ENCODE measurements at places on chromosomes 16 and 17.

DNA sequence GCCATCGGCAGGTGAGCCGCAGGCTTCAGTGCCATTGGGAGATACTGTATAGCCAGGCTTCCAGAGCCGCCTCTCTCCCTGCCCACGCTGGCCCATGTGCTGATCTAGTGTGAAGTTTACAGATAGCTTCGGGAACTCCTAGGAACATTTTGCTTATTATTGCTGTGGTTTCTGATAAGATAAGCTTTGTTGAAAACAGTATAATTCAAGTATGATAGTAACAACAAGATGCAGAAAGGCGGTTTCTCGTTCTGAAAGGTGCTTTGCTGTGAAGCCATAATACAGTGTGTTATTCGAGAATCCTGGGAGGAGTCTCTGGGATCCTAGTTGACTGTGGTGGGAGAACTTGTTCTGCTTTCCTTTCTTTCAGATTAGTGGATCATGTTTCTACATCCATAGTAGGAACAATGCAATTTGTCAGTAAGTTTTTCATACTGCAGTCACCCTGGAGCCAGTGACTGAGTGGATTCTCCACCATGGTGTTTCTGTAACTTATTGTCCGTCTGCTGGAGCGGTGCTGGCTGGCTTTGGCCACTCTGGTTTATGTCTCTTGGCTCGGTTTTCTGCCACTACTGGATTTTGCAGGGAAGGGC lies 31.5 kb downstream of the RAB11FIP3 start:
- DNase-seq = no peak

- no peak for DNase-seq
Measured at GRCh38 chr17:64354824-64355535, 35.7 kb downstream of the PECAM1 start.

GRCh38 chr16:11506741-11507305 lies 79.9 kb downstream of the LITAF start:
- DNase-seq = no peak

GRCh38 chr16:48546774-48547173 lies 63.2 kb downstream of the N4BP1 start:
- DNase-seq = no peak

DNA sequence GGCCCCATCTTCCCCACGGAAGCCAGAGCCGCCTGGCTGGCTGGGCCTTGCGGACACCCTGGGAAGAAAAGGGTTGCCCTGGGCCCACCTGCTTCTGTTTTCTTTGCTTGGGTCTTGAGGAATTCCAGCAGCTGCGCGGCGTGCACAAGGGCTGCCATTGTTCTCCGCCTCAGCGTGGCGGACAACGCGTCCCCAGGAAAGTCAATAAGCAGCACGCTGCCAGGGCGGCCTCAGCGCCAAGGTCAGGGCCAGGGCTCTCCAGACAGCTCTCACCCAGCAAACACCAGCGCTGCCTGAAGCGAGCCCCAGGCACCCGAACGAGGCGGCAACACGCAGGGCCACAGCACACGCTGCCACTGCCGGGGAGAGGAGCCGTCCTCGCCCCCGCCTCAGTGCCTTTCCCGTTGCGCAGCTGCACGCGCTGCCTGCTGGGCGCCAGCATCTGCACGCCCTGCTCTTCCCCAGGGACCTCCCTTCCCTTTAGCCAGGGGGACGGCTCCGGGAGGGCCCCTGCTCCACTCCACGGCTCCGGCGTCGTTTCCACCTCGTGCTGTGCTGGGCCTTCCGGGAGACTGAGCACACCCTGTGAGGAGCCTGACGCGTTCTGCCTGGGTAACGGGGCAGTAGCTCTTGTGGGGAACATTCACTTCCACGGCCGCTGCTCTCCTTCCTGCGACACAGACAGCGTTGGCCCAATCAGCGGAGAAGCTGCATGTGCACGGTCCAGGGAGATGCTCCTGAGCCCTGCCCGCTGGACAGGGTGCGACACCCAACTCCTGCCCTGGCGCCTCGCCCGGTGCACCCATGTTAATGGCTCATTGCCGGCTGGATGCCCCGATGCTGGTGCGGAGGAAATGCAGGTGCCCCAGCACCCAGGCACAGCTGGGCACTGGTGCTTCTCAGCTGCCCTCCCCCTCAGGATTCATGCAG lies 57.8 kb downstream of the LMF1 start:
- DNase-seq = no peak

- DNase-seq = no peak
Measured at GRCh38 chr16:56246051-56246817, 54.9 kb downstream of the GNAO1 start.

- DNase-seq = no peak
Measured at GRCh38 chr17:1071103-1071825, 74.3 kb downstream of the TIMM22 start.

- no peak for DNase-seq
Measured at GRCh38 chr17:76594690-76595089, 9.0 kb upstream of the ST6GALNAC2 start.

Data from T-helper 9 cell (primary cell).